ENCODE measurements at places on chromosomes 4 and X.

- DNase-seq, result no peak
Observed at GRCh38 chrX:15749642-15750610, 11.9 kb downstream of the CA5B start.

GRCh38 chrX:154437971-154438893, 1.3 kb downstream of the GDI1 start:
- DNase-seq, result no peak

DNA sequence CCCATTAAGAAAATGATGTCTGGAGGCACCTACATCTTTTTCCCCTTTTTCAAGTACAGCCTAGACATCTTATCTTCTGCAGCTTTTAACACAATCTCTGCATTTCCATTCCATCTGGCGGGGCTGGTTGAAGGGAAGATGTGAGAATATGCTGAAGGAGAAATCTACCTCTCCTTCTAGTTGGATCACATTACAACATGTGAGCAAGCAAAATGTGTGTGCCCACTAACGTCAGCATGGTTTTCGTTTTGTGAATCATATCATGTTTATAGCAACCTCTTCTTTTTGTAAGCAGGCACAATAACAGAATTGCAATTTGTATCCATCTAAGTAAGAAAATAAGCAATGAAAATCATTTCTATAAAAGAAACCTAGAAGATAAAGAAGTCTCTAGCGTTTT, 28.9 kb upstream of the MID1 start:
- DNase-seq, result no peak

GRCh38 chr4:65234061-65234460, 436.2 kb downstream of the EPHA5 start:
- no peak for DNase-seq

Data from A549 (cell line).